ENCODE measurements at places on chromosomes 4 and X. TPM values are rescaled to one million over a fixed set of nuclear protein-coding genes. Genes with fewer than 3 reads are reported as not detected.

FREM3 gene
- total RNA-seq: not detected

STBD1 gene
- 7.1 TPM for total RNA-seq

KCND1 gene
- 1.6 TPM for total RNA-seq

ZIC3 gene
- total RNA-seq: not detected

PRR32 gene
- not detected for total RNA-seq

XPNPEP2 gene
- 4.8 TPM for total RNA-seq

SCRG1 gene
- total RNA-seq: 0.09 TPM

SH3TC1 gene
- total RNA-seq: 0.26 TPM

EPGN gene
- total RNA-seq: 0.32 TPM

DGKK gene
- not detected for total RNA-seq

MAP3K15 gene
- total RNA-seq: not detected

PCDH7 gene
- total RNA-seq: 78.5 TPM

SOD3 gene
- total RNA-seq: 22.5 TPM

NXF2 gene
- not detected for total RNA-seq

CTAG1A gene
- not detected for total RNA-seq
